Activated T-cell treated with anti-CD3 and anti-CD28 coated beads, Interleukin-2, amount 50 U/mL, for 72 hours (primary cell): ENCODE measurements at places on chromosomes 11 and 22. TPM values are rescaled to one million over a fixed set of nuclear protein-coding genes. Genes with fewer than 3 reads are reported as not detected.

GRCh38 chr11:117705866-117706265, 91.2 kb downstream of the DSCAML1 start:
- no peak for DNase-seq

- DNase-seq: no peak
Observed at GRCh38 chr22:48941903-48942575, 885.6 kb downstream of the BRD1 start.

GRCh38 chr22:42752230-42752746, 31.6 kb upstream of the A4GALT start:
- DNase-seq: no peak

The ACP2 gene
- total RNA-seq: 12.8 TPM
